ENCODE measurements at places on chromosomes 3 and 15.

- no peak for DNase-seq
Observed at GRCh38 chr15:70401709-70402108, 304.0 kb upstream of the TLE3 start.

DNA sequence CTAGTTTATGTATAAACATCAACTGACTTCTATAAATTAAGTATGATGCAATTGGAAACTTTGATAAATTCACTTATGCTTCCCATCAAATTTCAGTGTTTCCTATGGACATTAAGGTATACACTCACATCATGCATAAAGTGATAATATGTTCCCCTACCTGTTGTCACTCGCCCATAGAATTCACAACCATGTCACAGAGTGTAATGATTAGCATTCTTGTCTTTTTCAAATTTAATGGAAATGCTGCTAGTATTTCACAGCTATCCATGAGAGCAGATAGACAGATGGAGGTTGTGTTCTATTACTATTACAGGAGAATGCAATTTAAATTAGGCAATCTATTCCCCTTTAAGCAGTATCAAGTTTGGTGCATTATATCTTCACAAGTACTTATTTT lies 984 bp downstream of the PLSCR4 start:
- DNase-seq: no peak

DNA sequence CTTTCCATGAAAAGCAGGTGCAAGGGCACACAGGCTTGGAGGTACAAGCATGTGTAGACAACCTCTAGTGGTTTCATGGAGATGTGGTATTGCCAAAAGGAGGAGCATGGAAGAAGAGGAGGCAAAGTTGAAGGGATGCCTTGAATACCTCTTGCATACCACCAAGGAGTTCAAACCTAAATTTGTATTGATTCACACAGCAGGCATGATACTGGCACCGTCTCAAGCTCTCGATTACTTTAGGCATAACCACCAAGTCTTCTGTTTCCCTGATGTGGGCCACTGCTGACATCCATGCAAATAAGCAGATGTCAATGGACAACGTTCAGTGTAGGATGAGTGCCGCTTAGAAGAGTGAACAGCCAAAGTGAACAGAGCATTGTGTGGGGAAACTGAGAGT lies 87.1 kb downstream of the SCN11A start:
- DNase-seq: no peak

DNA sequence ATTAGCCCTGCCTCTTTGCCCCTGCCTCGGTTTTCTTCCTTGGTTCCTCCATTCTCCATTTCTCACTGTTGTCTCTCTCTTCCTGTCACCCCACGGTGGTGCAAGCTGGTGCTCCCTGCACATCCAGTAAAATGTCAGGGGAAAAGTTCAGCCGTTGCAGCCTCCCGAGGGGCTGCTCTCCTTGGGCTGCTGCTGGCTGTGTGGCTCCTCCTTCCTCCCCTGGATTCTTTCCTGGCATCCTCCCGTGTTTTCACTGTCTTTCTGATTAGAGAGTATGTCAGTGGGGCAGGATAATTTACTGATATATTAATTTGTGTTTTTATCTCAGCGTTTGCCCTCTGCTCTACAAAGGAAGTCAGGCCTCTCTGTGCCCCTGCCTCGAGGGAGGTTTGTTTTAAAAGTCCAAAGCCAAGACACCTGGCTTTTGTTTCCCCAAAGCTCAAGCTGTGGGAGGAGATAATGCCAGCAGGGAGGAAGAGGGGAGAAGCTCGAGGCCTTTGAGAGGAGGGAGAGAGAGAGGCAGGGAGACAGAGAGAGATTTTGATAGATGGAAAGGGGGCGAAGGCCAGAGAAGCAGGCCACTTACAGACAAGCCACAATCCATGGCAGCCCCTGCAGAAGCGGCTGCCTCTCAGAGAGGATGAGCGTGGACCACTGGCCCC lies 150.3 kb upstream of the NR2F2 start:
- DNase-seq: no peak

Measured in hypothalamus (tissue), 51 donors.